Renal cortical epithelial cell (primary cell): ENCODE measurements at places on chromosomes 3 and 15.

GRCh38 chr3:138097192-138098172, 17.9 kb downstream of the DZIP1L start:
- DNase-seq = no peak

DNA sequence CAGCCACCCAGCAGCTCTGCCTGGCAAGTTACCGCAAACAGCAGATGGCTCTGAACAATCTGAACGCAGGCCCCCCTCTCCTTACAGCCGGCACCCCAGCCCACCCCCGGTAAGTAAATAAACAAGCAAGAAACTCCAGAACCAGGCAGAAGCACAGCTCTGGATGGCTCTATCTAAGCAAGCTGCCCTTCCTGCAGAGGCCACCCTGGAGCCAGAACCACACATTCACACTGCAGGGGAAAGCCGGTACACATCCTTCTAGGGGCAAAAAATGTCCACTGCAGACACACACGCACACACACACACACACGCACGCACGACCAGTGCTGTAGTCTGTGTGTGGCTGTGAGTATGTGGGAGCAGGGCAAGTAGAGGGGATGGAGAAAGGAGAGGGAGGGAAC, 63.9 kb downstream of the ADCY5 start:
- DNase-seq = no peak

GRCh38 chr3:157858821-157859220, 247.4 kb downstream of the SHOX2 start:
- no peak for DNase-seq

GRCh38 chr15:38274135-38274534, 21.5 kb downstream of the SPRED1 start:
- DNase-seq = no peak

DNA sequence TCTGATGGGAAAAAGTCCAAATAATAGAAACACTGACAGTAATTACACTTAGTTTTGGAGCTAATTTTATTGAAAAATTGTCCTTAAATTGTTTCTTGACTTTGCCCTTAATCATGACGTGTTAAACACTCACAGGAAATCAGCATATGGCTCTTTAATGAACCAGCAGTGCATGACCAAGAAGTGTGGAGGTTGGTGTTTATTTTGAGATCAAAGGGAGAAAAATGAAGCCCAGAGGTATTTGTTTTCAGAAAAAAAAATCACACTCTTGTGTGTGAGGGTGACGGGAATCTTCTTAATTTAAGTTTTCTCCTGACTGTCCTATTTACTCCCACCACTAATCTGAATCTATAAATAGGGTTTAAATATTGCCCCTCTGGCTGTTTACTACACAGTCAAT, 28.8 kb upstream of the SYNM start:
- DNase-seq = peak; percentile 50

DNA sequence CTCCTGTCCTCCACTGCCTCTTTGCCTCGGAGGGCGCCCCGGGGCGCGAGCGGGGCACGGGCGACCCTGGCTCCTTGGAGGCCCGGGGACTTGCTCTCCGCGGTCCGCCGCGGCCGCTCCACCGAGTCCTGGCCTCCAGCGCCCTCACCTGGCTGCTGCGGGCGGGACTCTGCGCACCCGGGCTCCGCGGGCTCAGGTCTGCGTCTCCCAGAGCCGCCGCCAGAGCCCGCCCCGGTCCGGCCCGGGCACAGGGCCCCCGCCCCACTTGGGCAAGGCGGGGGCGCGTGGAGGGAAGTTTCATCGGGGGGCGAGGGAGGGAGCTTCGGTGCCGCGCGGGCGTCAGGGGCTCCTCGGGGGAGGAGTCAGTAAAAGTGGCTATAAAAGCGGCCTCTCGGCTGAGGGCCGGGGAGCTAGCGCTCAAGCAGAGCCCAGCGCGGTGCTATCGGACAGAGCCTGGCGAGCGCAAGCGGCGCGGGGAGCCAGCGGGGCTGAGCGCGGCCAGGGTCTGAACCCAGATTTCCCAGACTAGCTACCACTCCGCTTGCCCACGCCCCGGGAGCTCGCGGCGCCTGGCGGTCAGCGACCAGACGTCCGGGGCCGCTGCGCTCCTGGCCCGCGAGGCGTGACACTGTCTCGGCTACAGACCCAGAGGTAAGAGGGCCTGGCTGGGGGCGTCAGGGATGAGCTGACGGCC, at the start of gene CEMIP:
Gene CEMIP (plus strand): TSS at position 407 of the 694 bp plus-strand sequence. CDS start 94,510 bp downstream, outside the sequence.
- DNase-seq = peak; percentile 7

GRCh38 chr3:119663885-119664284, 3.5 kb upstream of the POPDC2 start:
- DNase-seq = no peak

DNA sequence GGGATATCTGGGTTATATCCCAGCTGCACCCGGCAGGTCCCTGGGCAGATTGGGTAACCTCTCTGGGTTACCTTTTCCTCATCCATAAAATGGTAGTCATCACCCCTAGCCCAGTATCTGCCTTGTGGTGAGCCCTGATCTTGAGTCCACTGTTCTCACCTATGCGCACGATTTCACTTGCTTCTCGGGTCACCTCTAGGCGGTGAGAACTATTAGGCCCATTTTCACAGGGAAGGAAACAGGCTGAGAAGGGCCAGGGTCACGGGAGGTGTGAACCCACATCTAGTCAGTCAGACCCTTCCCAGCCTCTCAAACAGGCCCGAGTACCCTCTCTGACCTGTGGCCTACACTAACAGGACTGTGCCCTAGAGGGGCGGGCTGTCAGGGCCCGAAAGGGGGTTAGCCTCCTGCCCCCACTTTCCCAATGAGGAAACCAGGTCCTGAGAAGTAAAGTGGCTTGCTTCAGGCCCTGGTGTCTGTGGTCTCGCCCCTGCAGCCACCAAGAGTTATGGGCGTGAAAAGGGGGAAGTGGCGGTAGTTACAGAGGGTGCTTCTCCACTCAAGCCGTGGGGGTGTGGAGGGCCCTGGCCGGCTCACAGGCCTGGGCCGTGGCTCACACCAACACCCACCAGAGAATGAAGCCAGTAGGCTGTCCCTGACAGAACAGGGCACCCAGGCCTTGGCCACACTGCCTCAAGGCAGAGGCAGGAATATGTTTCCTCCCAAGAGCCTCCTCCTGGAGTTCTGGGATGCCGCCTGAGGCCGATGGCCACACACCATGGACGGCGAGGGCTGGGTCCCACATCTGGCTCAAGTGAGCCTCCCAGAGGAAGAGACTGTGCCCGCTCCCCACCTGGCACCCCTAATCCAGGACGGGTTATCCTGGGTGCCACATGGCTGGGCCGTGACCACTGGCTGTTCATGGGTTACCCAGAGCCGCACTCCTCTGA, 19.5 kb downstream of the PSTPIP1 start:
- no peak for DNase-seq

DNA sequence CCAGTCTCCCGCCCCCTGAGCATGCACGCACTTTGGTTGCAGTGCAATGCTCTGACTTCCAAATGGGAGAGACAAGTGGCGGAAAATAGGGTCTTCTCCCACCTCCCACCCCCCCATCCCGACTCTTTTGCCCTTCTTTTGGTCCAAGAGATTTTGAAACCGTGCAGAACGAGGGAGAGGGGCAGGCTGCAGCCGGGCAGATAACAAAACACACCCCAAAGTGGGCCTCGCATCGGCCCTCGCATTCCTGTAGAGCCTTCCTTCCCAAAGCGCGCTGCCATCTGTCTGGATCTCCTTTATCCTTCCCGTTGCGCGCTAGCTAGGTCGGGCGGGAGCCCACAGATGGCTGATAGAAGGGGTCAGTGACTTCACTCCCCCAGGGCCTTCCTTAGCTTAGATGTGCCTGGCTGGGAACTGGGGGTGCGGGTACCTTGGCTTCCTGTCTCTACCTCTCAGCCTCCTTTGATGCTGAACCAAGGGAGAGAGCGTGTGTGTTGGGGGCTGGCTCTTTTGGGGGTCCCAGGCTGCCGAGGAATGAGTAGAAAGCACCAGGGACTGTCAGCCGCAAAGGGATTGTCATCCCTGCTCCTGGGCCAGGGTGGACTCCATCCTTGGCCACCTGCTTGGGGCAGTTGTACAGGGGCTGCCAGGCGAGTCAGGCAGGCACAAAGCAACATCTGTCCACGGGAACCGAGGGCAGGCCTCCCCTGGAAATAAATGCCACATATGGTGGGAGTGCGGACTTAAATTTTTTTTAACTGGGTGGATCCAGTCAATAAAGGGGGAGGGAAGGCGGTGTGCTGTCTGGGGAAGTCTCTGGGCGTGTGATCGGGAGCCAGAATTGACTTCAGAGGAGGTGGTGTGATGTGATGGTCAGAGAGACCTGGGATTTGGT, 1.8 kb downstream of the SMAD3 start:
- DNase-seq = no peak

DNA sequence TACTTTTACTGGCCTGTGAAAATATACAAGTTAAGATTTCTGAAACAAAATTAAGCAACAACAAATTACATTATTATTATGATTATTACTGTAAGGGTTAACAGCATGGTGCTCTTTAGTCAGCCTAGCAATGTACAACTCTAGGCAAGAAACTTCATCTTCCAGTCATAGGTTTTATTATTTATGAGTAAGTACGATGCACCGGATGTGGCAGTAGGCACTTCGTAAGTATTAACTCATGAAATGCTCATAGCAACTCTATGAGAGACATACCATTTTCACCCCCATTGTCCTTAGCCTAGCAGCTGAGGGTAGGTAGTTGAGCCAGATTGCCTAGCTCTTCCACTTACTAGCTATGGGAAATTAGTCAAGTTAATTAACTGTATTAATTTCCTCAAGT, 68.0 kb upstream of the PTPRG start:
- no peak for DNase-seq

- peak; percentile 91 for DNase-seq
Observed at GRCh38 chr3:125045965-125046364, 9.8 kb downstream of the HEG1 start.

DNA sequence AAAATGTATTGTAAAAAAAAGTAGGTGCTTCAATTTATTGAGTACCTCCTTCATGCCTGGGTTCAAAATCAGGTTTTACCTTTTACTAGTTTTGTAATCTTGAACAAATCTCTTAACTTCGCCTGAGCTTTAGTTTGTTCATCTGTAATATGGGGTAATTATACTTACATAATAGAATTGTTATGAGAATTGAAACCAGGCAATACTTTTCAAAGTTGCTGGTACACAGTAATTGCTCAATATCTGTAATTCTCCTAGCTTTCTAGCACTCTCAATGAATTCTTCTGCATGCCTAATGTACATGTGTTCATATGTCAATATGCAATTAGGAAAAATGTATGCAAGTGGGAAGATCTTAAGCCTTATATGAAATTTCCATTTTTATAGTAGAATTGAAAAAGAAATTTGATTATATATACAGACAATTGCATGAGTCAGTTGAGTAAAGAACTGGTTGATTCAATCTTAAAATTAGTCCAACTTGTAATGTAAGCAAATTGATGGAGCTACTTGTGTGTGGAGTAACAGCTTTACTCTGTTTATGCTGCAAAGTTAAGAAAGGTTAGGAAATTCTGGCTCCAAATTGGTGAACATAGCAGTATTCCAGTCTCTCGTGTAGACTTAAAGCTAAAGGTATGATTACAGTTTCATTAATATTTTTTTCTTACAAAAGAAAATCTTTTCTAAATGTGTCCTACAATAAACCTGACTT, 4.1 kb downstream of the TNFSF10 start:
- no peak for DNase-seq

- peak; percentile 27 for DNase-seq
Observed at GRCh38 chr15:80669663-80670273, 25.3 kb upstream of the ABHD17C start.

DNA sequence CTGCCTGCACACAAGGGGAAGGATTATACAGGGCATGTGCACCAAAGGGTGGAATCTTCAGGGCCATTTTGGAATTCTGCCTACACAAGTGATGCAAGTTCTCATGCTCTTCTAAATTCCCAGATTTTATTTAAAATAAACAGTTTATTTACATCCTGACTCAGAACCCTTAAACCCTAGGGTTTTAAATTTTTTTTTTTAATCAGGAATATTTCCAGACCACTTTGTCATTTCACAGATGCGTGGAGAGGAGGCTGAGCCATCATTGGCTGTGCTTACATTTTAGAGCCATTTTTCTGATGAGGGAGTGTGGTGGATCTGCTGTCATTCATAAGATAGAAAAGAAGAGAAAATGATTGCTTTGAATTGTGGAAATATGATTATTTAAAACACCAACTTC, 65.2 kb upstream of the MNS1 start:
- no peak for DNase-seq

DNA sequence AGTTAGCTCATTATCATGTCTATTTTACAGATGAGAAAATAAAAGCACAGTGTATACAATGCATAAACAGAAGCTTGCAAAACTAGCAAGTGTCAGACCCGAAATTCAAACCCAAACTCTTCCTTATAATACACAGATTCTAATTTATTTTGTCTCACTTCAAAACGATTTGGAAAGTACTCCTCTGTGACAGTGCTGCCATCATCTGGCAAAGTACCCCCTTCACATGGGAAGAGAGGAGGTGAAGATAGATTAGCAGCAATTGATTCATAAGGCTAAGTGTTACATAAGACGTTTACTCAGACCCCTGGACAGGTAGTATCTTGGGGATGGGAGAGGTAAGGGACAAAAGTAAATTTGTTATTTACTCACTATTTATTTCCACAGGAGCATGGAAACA, 744.0 kb upstream of the SGO1 start:
- peak; percentile 23 for DNase-seq

- DNase-seq = no peak
Observed at GRCh38 chr15:77104155-77104554, 33.2 kb upstream of the TSPAN3 start.

DNA sequence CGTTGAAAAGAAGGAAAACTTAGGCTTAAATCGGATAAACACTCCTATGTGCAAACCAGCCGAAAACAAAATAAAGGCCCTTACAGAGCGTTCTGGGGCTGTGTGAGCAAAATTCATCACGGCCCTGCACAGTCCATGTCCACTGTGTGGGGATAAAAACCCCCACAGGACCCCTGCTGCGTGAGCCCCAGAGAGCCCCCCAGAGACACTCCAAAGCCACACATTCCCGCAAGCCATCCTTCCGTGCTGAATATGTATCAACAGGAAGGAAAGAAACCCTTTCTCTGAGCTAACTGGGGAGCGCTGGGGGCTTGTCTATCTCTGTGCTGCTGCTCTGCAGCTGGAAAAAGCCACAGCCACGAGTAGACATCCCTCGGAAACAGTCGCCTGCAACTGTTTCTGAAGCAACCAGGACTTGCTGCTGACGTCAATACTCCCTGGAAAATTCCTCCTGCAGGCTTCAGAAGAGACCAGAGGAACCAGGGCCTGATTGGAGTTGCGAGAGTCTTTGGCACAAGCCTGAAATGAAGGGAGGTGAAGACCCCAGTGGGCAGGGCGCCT, 72.7 kb downstream of the NUP210 start:
- no peak for DNase-seq

GRCh38 chr15:41648770-41649169, 11.4 kb upstream of the MGA start:
- peak; percentile 77 for DNase-seq

DNA sequence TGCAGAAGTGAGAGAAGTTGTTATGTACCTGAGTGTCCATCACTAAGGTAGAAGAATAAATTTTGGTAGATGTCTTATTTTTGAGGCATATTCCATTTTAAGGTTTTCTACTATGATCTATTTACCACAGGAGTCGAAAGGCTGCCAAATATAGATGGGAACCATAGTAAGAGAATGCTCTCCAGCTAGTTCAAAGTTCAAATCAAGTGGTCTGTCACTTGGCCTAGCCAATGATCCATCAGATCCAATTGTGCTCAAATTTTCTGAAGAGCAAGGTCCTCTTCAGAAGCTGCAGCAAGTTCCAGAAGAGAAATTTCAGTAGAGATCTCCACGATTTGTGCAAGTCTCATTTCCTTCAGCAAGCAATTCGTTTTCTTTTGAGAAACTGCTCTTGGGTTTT, 10.9 kb downstream of the PROS1 start:
- no peak for DNase-seq
